MV-4-11 (cell line): ENCODE measurements at places on chromosomes 11 and 22.

DNA sequence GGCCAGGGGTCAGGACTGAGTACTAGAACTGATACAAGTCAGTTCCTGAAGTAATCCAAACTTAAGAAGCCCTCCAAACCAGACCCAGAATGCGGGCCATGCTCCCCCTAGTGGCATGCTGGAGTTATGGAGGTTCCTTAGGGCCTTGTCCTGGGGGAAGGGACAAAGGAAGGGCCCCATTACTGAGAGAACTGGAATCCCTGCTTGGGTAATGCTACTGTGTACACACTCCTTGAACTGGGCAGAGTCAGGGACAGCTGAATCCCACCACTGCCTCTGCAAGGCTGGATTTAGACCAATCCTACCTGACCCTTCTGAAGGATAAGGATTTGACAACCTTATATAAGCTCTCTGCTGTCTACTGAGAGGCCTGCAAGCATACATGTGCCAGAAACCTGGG lies 97.3 kb upstream of the AKIP1 start:
- DNase-seq, result peak; percentile 77

DNA sequence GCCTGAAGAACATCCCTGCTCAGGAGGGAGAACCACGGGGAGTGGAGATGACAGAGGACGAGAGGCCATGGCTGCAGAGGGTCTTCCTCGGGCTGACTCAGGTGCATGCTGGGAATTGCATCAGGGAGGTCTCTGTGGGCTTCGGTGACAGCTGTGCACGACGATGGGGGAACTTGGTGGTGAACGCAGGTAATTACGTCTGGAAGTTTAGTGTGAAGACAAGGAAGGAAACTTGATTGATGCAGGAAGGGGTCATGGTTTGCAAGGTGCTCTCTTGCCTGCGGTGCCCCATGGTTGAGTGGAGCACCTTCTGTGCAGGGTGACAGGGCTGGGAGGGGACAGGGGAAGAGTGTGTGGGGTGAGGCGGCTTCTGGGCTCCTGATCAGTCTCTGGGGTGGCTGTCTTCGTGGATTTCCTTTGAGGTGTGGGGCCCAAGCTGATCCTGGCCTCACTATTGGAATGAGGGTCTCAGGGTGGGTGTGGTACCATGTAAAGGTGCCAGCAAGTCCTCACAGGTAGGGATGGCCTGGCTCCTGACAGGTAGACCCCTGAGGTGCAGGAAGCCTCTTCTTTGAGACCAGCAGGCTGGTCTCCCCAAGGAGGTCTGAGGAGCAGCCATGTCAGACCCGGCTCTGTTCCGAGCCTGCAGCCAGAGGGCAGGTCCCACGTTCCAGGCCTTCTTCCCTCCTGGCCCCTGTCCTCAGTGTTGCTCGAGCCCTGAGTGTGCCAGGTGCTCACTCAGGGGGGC lies 1020.1 kb downstream of the TBC1D22A start:
- no peak for DNase-seq

DNA sequence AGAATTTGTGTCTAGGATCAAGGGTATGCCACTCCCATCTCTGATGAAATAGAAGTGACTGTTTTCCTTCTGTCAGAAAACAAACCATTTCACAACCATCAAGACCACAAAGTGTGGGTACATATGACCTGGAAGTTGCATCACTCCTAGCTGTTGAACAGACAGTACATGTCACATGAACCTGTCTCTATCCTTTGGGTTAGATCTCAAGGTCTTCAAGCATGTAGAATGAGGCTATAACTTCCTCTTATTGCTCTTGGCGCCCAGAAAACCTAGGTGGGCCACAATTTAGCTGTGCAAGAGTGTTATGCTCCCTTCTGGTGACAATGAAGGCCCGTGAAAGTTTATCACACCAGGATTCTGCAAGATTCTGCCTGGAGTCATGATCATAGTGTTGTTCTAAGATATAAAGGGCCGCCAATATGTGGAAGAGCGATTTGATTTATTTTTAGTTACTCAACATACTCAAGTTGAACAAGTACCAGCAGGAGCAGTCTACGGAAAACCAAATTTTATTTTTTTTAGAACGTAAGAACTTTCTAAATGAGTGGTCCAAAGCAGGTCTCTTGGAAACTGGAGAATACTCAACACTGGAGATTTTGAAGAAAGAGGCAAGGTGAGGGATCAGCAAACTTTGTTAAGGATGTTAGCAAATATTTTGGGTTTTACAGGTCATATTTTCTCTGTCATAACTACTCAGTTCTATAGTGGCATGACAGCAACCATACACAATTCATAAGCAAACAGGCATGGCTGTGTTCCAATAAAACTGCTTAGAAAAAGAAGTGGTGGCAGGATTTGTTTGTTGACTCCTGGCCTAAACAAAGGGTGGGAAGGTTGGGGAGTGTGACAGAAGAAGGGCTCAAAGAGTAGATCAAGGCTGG lies 101.8 kb downstream of the USP35 start:
- peak; percentile 100 for DNase-seq

GRCh38 chr11:95789506-95790122 lies at the start of gene FAM76B:
Gene FAM76B, minus strand, starts transcription at chr11:95789782. Its CDS starts 304 bp downstream, at chr11:95789478.
- DNase-seq, result peak; percentile 99

- no peak for DNase-seq
Observed at GRCh38 chr11:20617346-20618005, 18.1 kb downstream of the SLC6A5 start.

DNA sequence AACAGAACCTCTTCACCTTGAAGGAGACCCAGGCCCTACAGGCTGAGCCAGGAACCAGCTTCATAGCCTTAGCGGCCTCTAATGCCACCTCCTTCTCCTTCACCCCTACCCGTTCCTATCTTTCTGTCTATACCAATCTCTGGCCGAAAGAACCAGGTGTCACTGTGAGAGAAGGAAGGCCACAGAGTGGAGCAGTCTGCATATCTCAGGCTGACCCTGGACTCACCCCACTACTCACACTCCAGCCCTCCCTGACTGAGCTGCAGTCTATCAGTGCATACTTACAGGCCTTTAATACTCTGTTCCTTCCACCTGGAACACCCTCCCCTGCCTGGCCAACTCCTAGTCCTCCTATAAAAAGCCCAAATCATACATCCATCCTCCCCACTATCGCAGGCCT lies 32.7 kb downstream of the ARAP1 start:
- no peak for DNase-seq

DNA sequence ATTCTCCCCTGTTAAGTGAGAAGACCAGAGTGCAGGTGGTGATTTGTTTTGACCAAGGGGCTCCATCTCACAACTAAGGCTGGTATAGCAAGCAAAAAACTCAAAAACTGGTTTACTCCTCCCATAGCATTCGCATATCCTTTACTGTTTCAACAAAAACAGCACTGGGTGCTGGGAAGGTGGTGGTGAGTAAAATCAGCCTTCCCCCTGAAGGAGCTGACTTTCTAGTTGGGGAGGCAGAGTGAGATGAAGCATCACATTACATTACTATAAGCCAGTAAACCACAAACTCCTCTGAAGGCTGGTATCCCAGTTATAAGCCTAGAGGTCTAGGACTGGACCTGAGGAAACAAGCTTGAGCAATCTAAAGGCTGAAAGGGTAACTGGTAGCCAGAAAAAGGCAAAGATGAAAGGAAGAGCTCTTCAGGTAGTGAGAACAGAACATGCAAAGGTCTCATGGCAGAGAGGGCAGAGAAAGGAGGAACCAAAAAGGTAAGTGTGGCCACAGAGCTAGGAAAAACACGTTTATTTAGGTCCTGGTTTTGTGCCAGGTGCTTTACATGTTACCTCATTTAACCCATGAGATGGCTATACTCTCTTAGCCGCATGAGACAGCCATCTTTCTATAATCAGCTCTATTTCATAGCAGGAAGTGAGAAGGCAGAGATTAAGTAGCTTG lies 22.3 kb downstream of the TMEM123 start:
- peak; percentile 52 for DNase-seq

DNA sequence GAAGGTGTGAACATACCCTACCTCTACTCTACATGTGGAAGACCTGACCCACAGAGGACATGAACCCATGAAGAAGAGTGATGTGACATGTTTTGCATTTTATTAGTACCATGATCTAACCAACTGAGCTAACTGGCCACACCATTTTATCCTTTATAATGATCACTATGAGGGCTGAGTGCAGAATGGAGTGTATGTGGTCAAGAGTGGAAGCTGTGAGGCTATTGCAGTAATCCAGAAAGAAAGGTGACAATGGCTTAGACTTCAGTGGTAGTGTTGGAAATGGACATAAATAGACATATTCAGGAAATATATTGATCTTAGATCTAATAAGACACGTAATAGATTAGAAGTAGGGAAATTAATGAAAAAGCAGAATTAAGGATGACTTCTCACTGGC lies 3.8 kb downstream of the SRSF8 start:
- DNase-seq, result no peak

GRCh38 chr11:77036398-77036797 lies 2.2 kb downstream of the B3GNT6 start:
- no peak for DNase-seq

- DNase-seq, result no peak
Observed at GRCh38 chr22:31826443-31826842, 72.6 kb downstream of the DEPDC5 start.

DNA sequence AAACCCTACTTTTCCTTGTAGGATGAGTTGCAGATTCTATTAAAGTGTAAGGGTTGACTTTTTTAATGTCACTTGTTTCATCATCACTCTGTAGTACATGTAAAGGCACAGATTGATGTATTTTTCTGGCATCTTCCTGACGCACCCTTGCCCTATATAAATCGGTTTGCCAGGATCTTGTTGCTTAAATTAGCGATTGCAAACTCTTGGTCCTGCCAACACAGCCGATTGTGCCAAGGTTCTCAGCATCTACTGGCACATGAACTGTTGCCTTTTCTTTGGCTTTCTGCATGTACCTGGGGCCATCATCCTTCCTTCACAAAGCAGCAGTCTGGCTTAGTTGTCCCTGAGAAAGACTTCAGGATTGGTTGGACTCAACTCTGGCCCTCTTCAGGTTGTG lies 7.5 kb upstream of the LIN7C start:
- DNase-seq, result no peak

DNA sequence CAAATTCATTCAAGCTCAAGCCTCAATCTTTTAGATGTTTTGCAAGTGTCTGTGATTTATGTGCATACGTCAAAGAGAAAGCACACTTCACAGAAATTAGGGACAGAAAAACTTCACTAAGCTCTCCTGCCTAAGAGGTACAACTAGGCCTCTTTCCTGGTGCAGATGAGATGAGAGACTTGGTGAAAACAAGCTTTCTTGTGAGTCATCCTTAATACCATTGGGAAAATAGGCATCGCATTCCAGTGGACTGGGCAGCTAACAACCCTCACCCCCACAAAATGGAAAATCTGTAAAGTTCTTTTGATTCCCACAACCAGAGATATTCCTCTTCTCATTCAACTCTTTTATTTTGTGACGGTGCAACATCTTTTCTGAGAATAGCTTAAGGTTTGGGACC lies 1110.4 kb upstream of the CCDC90B start:
- no peak for DNase-seq

DNA sequence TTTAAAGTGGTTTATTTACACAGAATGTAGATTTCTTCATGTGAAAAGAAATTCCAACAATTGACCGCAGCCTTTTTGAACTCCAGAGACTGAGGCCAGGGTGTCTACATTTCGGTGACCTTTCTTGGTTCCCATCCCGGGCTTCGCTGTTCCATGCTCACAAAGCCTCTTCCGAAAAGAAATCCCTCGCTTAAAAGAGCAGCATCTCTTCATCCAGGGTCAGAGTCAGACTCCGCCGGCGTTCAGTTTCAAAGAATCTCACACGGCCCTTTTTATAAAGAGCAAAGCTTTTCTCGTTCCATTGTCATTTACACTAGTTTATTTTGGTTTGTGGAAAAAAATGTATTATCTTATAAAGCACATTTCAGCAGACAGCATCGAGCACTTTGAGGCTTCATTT lies 530.6 kb upstream of the B3GAT1 start:
- DNase-seq, result no peak

GRCh38 chr11:20004866-20005265 lies 155.4 kb downstream of the DBX1 start:
- no peak for DNase-seq

- DNase-seq, result no peak
Observed at GRCh38 chr22:31625661-31626426, 36.2 kb downstream of the PISD start.

DNA sequence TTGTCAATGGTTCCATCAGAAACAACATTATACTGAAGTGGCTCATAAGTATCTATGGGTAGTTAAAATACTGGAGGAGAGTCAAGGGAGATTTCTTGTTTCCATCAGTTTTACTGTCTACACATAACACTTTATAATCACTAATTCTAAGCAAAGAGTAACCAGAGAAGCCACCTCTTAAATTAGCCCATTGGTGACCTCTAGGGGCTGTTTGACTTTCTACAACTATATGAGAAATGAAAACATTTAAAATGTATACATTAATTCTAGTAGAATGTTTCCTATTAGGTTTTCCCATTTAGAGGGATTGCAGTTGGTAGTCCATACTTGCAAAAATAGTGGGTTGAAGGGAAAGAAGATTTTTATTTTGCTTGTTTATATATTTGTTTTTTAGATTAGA lies 504.3 kb downstream of the FAM181B start:
- DNase-seq, result peak; percentile 5

GRCh38 chr22:37469416-37470086 lies 16.6 kb downstream of the MFNG start:
- no peak for DNase-seq

GRCh38 chr11:9219115-9219514 lies 46.0 kb downstream of the DENND5A start:
- DNase-seq, result no peak

DNA sequence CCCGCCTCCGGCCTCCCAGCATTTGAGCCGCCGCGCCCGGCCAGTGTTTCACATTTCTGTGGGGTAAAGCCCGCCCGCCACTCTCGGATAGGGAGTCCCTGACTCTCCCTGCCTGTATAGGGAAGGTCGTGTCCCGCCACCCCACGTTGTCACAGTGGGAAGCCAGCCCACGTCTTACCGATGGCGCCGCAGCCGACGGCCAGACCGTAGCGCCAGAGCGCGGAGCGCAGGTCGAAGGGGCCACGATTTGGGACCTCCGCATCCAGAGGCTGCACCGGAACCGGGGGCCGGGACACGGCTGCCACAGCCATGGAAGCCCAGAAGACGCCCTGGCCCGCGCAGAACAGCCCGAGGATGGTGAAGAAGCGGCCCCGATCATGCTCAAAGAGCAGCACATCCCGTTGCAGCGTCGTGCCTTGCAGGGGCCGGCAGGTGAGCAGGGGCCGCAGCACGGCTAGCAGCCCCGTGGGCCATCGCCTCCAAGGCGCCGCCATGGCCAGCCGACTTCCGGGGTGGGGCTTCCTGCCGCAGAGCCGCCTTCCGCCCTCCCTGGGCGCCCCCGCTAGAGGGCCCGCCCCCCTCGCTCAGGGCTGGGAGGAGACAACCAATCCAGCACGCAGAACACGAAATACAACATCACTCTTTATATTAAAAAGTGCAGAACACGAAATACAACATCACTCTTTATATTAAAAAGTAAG lies at the start of gene TMEM223:
TMEM223 (minus strand) TSS at position 506 of the 701 bp plus-strand sequence; CDS start at position 494, 12 bp downstream.
- peak; percentile 72 for DNase-seq

GRCh38 chr22:48332438-48333322 lies 1495.0 kb downstream of the BRD1 start:
- no peak for DNase-seq

DNA sequence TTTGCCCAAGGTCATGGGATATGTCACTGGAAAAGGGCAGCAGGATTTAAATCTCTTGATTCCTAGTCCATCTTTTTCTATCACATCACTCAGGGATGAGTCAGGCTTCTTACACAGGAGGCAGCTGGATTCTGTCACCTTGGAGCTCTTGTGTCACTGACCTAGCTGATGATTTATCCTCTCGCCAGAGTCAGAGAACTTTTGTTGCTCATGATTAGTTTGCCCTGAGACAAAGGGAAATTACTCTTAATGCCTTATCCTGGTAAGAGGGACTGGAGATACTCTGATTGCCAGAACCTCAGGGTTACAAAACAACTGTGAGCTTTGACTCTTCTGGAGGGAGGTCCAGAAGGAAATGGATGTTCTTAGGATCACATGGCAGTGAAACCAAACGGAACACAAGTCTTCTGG lies 10.1 kb downstream of the COA4 start:
- no peak for DNase-seq
